ENCODE measurements at places on chromosomes 12 and 14.
A peak's percentile ranks its signal among the peaks of the same experiment; 100 is the strongest.

DNA sequence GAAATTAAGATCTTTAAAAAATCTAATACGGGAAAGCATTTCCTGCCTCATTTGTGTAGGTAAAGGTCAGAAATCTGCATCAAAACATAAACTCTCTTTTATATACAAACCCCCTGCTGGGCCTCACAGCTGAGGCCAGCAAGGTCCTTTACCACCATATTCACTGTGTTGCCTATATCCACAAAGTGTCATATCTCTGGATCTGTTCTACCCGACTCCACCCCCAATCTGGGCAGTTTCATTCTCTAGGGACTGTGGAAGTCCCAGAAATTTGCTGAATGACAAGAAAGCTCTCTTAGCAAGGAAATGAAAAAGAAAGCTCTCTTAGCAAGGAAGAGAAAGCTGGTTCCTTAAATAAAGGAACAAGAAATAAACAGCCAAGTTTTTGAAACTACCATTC, 301.7 kb downstream of the KCNH5 start:
- H3K36me3 ChIP-seq: no peaks in the 10 kb centered on the region
- no peaks in the 10 kb centered on the region for H3K27me3 ChIP-seq
- no peaks in the 10 kb centered on the region for H3K4me1 ChIP-seq
- no peak overlapping the region for H3K4me3 ChIP-seq
- no peak for DNase-seq

GRCh38 chr14:60654334-60654821, 5.1 kb upstream of the SIX1 start:
- H3K4me3 ChIP-seq: no peak overlapping the region
- DNase-seq: no peak
- H3K27ac ChIP-seq: no peak overlapping the region
- H3K36me3 ChIP-seq: no peaks in the 10 kb centered on the region
- H3K4me1 ChIP-seq: peaks cover 55% of the 10 kb centered on the region

DNA sequence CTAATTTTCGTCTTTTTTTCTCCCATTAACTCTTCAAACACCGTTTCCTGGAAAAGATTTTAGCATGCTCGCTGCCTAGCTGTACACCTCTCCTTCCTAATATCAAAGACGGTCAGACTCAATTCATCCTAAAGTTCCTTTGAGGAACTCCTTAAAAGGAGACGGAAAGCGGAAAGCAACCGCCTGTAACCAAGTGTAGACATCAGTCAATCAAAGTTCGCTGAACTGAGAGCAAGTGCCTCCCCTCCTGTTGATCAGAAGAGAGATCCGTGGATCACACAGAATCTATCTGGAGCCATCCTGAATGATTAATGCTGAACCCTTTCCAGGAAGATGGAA, 412 bp upstream of the TEP1 start:
- peak overlapping the region; percentile 92 for H3K27ac ChIP-seq
- DNase-seq: no peak

DNA sequence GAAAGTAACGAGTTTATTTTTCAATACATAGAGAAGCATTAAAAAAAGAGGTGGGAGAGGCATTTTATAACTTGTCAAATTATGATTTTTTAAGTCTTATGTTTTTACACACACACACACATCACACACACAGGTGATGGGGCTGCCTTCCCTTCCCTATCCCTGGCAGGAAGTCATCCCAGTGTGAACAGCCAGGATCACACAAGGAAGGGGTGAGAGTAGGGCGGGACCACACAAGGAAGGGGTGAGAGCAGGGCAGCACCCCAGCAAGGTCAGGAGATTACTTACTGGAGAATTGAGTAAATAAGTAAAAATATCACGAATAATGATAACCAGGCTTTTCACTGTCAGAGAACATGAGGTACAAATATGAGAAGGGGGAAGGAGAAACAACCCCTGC, 372.6 kb downstream of the SEC23A start:
- no peak overlapping the region for H3K4me3 ChIP-seq
- no peaks in the 10 kb centered on the region for H3K4me1 ChIP-seq
- no peak overlapping the region for H3K27ac ChIP-seq

DNA sequence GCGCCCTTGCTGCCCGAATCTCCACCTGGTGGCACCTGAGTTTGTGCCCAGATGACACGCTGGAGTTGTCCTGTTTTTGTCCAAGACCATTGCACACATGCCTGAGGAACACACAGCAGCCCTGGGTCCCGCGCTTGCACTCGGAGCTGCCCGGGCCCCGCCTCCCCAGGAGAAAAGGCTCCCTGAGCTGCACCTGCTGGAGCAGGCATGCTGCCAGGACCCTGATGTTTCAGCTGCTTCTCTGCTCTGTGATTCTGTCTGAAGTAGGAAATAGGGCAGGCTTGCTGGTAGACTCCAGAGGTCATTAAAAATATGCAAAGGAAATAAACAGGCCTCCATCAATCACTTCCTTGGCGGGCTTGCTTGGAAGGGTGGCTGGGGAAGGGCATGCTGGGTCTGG, 271.6 kb downstream of the CACNA1C start:
- H3K27me3 ChIP-seq: no peaks in the 10 kb centered on the region
- no peak overlapping the region for H3K27ac ChIP-seq
- no peak overlapping the region for H3K4me3 ChIP-seq
- H3K4me1 ChIP-seq: peaks cover 24% of the 10 kb centered on the region

DNA sequence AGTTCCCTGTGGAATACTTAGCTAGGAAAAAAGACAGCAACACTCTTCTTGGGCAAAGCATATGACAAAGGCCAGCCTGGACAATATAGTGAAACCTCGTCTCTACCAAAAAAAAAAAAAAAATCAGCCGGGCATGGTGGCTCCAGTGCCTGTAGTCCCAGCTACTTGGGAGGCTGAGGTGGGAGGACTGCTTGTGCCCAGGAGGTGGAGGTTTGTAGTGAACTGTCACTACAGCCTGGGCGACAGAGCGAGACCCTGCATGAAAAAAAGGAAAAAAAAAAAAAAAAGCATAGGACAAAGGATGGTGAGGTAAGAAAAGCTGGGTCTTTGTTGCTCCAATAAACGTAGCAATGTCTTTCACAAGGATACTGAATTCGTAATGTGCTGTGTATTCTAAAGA, 1.1 kb downstream of the TXNDC16 start:
- H3K36me3 ChIP-seq: no peaks in the 10 kb centered on the region
- DNase-seq: no peak
- H3K27ac ChIP-seq: no peak overlapping the region
- H3K27me3 ChIP-seq: no peaks in the 10 kb centered on the region
- H3K4me1 ChIP-seq: peaks cover 25% of the 10 kb centered on the region
- peak overlapping the region; percentile 96 for H3K4me3 ChIP-seq

DNA sequence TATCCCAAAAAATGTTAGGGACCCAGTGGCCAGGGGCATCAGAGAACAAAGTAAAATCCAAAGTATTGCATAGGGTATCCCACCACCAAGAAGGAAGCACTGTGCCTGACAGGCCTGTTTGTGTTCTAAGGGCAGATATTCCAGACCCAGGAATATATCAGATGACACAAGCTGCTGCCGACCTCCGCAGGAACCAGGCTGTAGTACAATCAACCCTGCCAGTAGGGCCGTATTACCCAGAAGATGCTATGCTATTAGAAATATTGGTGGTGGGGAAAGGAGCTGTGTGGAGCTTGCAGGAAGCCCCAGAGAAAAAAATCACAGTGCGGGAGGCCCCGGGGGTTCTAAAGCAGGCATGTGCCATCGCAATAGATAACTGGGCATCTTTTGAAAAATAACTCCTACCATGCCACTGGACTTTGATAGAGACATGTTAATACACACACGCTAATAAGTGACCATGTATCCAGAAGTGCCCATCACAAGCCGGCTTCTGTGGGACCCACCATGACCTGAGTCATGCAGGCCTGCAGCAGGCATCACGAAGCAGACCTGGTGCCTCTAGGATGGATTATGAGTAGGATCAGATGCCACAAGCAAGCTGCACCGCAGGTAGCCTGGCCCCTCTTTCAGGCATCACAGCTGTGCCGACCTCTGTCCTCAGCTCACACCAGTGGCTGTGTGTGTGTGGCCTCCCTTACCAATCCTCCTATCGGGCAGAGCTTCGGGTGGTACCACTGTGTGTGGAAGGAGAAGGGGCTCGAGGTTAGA, 242.7 kb downstream of the BCL11B start:
- no peaks in the 10 kb centered on the region for H3K36me3 ChIP-seq
- peaks cover 5% of the 10 kb centered on the region for H3K27me3 ChIP-seq
- H3K4me1 ChIP-seq: no peaks in the 10 kb centered on the region
- H3K27ac ChIP-seq: no peak overlapping the region
- no peak for DNase-seq

DNA sequence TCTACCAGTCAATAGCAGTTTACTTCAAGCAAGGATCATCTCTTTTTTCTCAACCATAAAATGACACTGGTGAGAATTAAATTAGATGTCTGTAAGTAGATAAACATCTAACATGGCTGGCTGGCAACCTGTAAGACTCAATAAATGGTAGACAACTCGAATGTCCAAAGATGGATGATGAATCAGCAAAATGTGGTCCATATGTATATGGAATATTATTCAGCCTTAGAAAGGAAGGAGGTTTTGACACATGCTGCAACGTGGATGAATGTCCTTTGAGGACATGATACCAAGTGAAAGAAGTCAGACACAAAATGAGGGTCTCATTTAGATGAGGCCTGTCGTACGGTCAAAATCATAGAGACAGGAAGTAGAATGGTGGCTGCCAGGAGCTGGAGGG, 46.2 kb downstream of the SPRING1 start:
- H3K27ac ChIP-seq: no peak overlapping the region
- H3K4me3 ChIP-seq: no peak overlapping the region
- H3K27me3 ChIP-seq: peaks cover 21% of the 10 kb centered on the region
- DNase-seq: no peak
- no peaks in the 10 kb centered on the region for H3K36me3 ChIP-seq

DNA sequence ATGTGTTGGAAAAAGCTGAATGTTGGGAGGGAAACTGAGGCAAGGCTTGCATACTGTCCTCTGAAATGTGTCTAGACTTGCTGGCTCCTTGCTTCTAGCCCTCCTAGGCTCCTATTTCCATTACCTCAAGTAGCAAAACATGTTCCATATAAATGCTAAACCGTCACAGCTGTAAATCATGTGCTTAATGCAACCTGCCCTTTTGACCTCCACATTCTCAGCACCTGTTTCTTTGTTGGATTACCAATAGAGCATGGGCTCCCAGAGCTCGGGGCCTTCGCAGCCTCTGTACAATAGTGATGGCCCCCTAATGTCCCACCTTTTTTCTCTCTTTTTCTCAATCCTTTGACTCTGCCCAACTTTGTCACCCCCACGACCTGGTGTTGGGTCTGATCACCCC, 23.3 kb downstream of the RERGL start:
- DNase-seq: no peak
- H3K27ac ChIP-seq: no peak overlapping the region
- H3K27me3 ChIP-seq: no peaks in the 10 kb centered on the region
- H3K4me3 ChIP-seq: no peak overlapping the region
- H3K4me1 ChIP-seq: no peaks in the 10 kb centered on the region

GRCh38 chr14:76413962-76414600, 38.1 kb downstream of the ESRRB start:
- no peak overlapping the region for H3K27ac ChIP-seq
- no peaks in the 10 kb centered on the region for H3K4me1 ChIP-seq
- no peaks in the 10 kb centered on the region for H3K36me3 ChIP-seq
- no peak for DNase-seq
- H3K27me3 ChIP-seq: peaks cover 31% of the 10 kb centered on the region
- H3K4me3 ChIP-seq: no peak overlapping the region

DNA sequence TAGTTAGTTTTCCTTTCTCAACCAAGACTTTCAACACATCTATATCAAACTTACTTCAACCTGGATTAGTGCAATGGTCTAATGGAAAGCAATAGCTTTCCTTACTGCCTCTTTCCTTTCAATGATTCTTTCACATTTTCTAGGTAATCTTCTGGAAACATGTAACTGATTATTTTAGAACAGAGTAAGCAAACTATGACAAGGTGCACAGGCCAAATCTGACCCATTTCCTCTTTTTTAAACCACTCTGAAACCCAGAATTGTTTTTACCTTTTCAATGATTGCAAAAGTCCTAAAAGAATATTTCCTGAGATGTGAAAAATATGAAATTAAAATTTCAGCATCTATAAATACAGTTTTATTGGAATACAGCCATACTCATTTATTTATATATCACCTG, 81.6 kb upstream of the TMTC2 start:
- no peaks in the 10 kb centered on the region for H3K27me3 ChIP-seq
- no peak overlapping the region for H3K27ac ChIP-seq
- no peak for DNase-seq
- H3K4me3 ChIP-seq: no peak overlapping the region
- H3K36me3 ChIP-seq: no peaks in the 10 kb centered on the region

DNA sequence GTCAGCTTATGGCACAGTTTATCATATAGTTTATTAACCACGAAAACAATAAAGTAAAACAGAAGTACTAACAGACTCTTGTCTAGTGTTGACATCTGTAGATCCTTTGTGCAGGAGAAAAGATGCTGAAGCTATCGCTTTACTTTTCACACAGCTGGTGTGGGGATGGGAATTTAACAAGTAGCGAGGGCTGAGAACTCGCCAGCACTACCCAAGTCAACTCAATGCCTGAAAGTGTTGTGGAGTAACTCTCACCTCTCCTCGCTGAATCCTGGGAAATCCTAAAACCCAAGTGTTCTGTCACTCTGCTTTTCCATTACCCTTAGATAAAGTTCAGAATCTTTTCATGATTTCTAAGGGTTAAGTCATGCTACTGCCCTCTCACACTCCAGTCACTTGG, 264.2 kb downstream of the BMP4 start:
- DNase-seq: no peak
- H3K27me3 ChIP-seq: no peaks in the 10 kb centered on the region
- no peaks in the 10 kb centered on the region for H3K36me3 ChIP-seq
- H3K4me1 ChIP-seq: no peaks in the 10 kb centered on the region
- H3K4me3 ChIP-seq: no peak overlapping the region

- H3K4me3 ChIP-seq: no peak overlapping the region
- no peaks in the 10 kb centered on the region for H3K4me1 ChIP-seq
- DNase-seq: no peak
- H3K27me3 ChIP-seq: no peaks in the 10 kb centered on the region
- no peak overlapping the region for H3K27ac ChIP-seq
- no peaks in the 10 kb centered on the region for H3K36me3 ChIP-seq
Measured at GRCh38 chr12:17618831-17619230, 471.2 kb downstream of the RERGL start.

- H3K27ac ChIP-seq: no peak overlapping the region
- H3K27me3 ChIP-seq: no peaks in the 10 kb centered on the region
- DNase-seq: no peak
- no peak overlapping the region for H3K4me3 ChIP-seq
- no peaks in the 10 kb centered on the region for H3K4me1 ChIP-seq
- H3K36me3 ChIP-seq: no peaks in the 10 kb centered on the region
Measured at GRCh38 chr12:19749906-19750574, 310.7 kb downstream of the AEBP2 start.

DNA sequence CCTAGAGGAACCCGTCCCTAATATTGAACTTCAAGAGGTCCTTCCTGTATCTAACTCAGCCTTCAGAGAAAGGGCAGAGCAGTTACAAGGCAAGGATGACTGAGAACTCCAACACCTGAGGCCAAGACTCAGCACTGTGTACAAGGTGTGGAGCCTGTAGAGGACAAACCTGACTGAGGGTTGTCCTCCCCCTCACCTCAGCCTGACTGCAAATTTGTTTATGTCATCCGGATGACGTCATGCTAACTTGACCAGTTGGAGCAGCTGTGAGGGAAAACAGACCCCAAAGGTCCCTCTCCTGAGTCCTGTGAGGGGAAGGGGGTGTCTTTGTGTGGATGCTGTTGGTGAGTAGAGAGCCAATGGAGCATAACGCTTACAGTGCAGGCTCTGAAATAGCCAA, 4.3 kb downstream of the CRACR2A start:
- no peak for DNase-seq
- no peaks in the 10 kb centered on the region for H3K27me3 ChIP-seq
- H3K4me1 ChIP-seq: peaks cover 12% of the 10 kb centered on the region
- no peaks in the 10 kb centered on the region for H3K36me3 ChIP-seq
